ENCODE measurements at places on chromosomes 3 and 15.
A peak's percentile ranks its signal among the peaks of the same experiment; 100 is the strongest.

DNA sequence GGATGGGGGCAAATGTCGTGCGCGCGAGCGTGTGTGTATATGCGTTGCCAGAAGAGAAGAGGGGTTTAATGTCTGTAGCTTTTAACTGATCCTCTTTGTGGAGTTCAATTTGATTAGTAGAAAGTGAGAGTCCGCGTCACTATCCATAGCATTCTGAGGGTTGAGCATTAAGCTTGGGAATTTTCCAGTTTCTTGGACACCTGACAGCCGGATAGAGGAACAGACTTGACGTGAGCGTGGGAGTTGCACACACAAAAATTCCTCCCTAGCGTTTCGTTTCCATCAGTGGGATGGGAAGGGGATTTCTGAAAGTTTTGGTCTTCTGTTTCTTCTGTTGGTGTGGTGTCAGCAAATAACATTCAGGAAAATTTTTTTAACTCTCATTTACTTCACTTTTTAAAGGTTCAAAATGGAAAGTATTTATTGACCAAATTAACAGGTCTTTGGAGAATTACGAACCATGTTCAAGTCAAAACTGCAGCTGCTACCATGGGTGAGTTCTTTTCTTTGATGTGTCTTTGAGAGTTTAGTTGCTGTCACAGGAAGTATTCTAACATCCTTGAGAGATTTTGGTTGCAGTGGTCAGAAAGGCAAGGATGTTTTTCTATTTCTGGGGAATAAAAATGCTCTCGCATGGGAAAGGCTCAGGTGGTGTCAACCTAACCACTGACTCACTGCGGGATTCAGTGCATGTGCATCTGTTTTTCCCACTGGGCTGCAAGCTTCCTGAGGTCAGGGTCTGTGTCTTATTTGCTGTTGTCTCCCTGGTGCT lies 841 bp downstream of the POGLUT1 start:
- DNase-seq = peak; percentile 33

DNA sequence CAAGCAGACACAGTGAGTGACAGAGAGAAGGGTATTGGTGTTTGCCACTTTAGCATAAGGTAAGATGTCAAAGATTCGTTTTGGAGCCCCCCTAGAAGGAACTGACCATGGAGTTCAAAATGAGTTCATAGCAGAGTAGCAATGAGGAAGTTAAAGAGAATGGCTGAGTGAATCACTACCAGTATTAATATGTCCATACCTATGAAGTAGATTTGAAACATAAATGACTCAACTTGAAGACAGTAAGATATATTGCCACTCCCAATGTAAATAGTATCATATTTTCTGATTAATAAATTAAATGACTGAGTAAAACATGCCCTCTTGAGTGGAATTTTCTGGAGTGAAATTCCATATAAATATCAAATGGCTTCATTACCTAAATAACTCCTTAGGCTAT lies 675.1 kb downstream of the NLGN1 start:
- no peak for DNase-seq

DNA sequence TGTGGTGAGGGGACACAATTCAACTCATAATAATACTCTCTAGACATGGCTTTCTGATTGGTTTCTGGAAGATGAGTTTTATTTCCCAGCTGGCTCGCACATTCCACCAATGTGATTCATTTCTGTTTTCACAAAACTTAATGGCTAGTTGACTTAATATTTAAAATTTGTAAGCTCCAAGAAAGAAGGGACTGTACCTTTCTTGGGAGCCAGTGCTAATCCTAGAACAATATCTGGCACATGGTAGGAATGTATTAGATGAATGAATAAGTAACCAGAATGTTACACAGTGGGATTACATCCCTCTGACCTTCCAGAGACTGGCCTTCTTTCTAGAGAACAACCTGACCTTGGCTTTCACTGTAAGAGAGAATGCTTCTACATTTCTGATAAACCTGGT lies 262.8 kb downstream of the RORA start:
- DNase-seq = no peak

GRCh38 chr15:101608201-101608600 lies 44.0 kb downstream of the TM2D3 start:
- peak; percentile 27 for DNase-seq

DNA sequence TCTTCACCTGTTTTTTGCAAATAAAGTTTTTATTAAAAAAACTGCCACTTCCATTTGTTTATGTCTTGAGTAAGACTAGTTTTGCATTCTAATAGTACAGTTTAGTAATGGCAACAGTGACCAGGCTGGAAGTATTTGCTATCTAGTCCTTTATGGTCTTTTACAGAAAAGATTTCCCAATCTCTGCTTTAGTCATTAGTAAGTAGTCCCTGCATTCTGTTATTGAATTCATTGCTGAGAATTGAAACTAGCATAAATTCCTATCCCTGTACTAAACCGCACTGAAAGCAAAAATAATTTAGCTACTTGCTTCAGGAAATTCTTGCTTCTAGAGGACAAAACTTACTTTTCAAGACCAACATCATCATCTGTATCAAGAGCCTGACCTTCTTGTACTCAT lies 46.2 kb downstream of the CNTN6 start:
- DNase-seq = no peak

DNA sequence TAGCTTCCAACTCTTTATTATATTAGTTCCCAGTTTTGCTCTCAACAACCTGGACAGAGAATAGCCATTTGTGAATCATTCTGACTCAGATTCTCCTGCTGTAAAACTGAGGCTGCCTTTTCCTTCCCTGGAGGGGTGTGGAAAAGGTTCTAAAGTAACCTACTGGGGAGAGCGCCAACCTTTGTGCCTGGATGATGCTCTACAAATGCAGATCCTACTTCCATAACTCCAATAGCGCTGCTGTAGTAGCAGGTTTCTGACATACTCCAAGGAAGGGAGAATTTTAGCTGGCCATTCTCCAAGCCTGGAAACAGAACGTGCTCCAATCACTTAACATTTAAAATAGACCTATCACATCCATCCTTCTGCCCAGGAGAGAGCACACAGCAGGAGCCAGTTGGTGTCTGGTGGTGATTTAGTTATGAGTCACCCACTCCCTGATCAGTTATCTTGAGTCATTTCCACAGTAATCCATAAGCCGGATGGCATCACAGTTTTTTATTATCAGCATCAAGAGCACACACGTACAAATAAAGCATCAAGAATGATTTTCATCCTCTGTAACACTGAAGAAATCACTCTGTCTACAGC lies 38.3 kb downstream of the MYH15 start:
- DNase-seq = peak; percentile 48

GRCh38 chr3:111967068-111967467 lies 11.8 kb upstream of the ABHD10 start:
- no peak for DNase-seq

DNA sequence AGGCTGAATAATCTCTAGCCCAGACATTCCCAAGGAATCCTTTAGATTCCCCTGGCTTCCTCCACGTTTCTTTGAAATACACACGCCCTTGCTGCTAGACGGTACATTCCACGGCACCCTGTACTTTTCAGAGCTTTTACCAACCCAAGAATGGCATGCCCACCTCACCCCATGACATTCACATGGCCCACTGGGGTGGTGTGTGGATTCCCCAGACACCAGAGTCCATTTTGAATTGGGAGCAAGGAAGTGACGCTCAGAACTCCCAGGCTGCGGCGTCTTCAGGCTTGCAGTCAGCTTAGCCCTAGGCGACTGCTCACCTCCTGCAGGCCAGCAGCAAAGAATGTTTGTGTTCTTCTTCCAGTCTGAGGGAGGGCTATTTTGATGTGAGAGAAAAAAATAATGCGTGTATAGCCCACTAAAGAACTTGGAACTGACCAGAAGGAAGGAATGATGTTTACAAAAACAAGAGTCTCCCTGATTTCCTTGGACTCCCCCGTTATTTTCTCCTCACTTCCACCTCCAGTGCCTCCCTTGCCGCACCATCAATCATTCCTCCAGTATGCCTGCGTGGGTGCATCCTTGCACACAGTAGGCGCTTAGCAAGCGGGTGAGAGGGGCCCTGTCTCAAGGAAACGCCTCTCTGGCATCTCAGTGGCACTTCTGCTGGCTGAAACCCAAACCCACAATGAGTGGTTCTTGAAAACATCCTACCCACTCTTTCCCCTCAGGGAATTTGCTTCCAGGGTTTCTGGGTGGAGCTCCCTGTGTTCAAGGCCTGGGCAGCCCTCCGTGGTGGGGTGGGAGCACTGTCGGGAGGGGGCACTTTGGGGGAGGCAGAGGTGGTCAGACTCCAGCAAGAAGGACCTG lies 59.9 kb downstream of the SMAD6 start:
- no peak for DNase-seq

- DNase-seq = no peak
Measured at GRCh38 chr3:100836661-100837060, 127.4 kb downstream of the TFG start.

- DNase-seq = no peak
Measured at GRCh38 chr15:31302029-31302657, 24.5 kb upstream of the KLF13 start.

GRCh38 chr3:176562331-176562730 lies 635.0 kb downstream of the TBL1XR1 start:
- DNase-seq = no peak

- no peak for DNase-seq
Measured at GRCh38 chr3:123276346-123277006, 74.7 kb downstream of the SEC22A start.

GRCh38 chr3:50133283-50133615 lies 21.9 kb upstream of the SEMA3F start:
- DNase-seq = no peak

GRCh38 chr3:195597229-195597628 lies 13.5 kb upstream of the APOD start:
- DNase-seq = no peak

DNA sequence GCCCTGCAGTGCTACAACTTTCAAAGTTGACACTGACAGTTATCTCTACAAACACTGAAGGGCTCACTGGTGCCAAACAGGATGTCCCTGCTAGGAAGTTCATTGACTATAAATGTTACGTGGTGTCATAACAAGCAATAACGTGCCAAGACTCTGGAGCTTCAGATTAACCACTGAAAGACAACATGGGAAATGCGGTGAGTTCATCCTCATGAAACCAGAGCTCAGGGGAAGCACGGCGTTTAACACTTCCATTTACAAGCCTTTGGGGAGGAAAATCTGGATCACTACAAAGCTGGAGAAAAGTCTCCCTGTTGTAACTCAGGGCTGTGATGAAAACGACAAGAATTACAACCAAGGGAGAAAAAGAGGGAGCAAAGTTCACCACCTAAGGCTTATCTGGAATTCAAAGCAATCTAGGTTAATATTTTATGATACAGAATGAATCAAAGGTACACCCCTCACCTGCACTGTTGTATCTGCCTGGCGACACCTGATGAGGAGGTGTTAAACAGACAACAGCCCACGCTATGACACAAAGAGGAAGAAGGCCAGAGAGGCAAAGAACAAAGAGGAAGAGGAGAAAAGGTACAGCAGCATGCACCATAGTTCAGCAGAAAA lies 27.0 kb downstream of the SHQ1 start:
- no peak for DNase-seq

- no peak for DNase-seq
Measured at GRCh38 chr15:42721016-42721415, 15.9 kb downstream of the CDAN1 start.

DNA sequence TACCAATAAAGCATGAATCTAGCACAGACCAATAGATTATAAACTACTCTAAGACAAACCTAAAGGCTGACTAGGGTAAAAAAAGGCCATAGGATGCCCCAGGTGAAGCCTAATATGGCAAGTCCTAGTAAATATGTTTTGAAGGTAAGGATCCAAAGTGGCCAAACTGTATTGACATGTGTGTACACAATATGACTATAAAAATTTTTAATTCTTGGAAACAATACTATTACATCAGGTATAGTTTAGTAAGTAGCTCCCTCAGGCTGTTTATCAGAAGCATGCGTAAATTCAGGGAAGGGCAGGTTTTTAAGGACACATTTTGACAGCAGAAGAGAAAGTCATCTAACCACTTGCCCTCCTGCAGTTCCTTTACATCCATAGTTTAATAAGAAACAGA lies 18.8 kb downstream of the GNB4 start:
- no peak for DNase-seq

- no peak for DNase-seq
Measured at GRCh38 chr3:165903885-165904630, 66.8 kb upstream of the BCHE start.

GRCh38 chr15:73754461-73754860 lies 1.3 kb upstream of the INSYN1 start:
- no peak for DNase-seq

GRCh38 chr15:56820333-56820732 lies 87.0 kb upstream of the ZNF280D start:
- no peak for DNase-seq

GRCh38 chr15:65796610-65797078 lies 4.6 kb upstream of the DENND4A start:
- peak; percentile 59 for DNase-seq

DNA sequence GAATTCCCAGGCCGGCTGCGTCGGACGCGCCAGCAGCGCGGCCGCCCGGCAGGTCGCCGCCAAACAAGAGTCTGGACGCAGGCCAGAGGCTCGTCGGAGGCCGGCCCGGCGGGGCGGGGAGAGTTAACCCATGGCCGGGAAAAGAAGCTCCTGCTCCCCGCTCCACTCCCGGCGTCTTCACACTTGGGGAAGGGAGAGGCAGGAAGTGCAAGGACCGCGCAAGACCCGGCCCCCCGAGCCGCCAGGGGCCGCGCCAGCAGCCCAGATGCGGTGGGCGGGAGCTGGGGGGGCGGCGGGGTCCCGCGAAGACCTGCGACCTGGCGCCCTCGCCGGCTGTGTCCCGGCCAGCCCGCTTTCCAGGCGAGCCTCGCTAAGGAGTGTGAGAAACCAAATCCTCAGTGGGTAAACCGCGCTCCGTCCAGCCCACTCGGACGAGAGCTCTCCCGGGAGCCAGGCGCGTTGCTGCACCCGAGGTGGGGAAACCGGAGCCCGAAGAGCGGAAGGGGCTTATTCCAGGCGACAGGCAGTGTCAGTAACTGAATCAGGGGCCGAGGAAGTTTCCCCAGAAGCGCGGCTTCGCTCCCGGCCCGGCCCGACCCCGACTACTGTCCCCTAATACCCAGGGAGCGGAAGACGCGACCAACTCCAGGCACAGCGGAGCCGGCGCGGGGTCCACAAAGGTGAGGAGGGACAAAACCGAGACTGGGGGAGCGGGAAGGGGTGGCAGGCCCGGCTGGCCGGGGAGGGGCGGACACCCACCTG lies 721 bp downstream of the ADAMTS7 start:
- peak; percentile 20 for DNase-seq

DNA sequence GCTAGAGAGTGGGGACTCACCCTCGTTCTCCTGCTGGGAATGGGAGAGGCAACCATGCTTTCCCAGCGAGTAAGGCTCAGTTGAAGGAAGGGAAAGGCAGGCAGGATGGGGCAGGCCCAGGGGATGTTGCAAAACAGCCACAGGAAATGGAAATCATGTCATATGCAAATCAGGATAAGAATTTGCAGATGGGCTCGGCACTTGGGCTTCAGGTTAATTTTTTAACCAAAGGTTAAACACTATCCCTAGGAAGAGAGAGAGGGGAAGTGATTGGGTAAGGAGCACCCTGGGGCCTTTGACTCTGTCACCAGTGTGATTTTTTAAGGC lies 14.6 kb upstream of the PLA2G4E start:
- DNase-seq = peak; percentile 23

GRCh38 chr3:187403768-187404288 lies 35.6 kb downstream of the RTP4 start:
- DNase-seq = peak; percentile 80

- DNase-seq = no peak
Measured at GRCh38 chr3:123776071-123776782, 107.9 kb downstream of the MYLK start.

- no peak for DNase-seq
Measured at GRCh38 chr15:42456531-42456930, 34.4 kb downstream of the ZNF106 start.

Data from SW480 (cell line).